Activated T-cell treated with anti-CD3 and anti-CD28 coated beads for 48 hours (primary cell): ENCODE measurements at places on chromosomes 2 and 18.

- no peak for DNase-seq
Observed at GRCh38 chr2:86234563-86235131, 35.4 kb downstream of the MRPL35 start.

DNA sequence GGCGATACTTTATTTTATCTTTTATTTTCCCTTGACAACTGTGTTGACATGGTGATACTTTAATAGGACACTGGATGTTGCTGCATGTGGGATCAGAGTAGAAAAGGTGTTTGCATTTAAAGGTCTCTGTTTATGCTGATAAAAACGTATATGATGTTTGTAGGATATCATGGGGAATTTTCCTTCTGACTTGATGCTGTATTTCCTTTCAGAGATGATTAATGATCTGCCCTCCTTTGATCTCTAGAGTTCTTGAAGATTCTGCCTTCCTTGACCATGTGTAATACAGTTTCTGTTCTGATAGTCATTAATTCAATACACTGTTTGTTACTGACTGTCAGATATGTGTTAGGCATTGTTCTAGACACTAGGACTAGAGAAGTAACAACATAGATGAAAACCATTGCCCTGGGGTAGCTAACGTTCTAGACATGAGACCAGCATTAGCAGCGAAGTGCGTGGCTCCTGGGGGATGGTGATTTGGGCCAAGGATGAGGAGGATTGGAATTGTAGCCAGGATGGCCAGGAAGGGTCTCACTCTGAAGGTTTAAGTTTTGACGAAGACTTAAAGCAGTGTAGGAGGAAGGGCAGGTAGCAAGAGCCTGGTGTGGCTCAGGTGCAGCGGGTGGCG is 2.8 kb downstream of the ATG4B start:
- DNase-seq: no peak

DNA sequence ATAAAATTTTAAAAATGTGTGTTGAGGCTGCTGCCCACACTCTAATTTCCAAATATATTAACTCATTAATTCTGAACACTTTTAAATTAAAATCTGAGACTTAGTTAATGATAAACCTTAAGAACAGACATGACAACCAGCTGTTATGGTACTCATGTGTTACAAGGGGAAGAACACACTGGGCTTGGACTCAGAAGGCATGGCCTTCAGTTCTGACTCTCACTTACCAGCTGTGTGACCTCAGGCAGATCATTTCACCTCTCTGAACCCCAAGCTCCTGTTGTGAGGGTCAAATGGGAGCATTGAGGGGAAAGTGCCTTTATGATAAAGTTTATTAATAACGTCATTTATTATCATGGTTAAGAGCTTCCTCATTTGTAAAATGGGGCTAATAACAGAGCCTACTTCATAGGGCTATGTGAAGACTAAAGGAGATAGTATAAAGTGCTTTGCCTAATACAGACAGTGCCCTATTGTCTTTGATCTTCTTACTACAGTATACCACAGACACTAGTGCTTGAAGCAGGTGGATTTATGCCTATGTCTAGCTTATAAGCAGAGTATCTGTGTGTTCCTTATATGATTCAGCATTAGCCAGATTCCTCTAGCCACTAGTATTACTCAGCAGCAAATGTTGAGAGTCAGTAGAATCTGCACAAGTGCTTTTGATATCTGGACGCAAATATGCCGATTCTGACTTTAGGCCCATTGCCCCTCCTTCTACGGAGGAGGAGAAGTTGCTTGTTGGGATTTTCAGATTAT is 99.6 kb downstream of the SGPP2 start:
- DNase-seq: no peak

GRCh38 chr2:64700133-64700809 is 46.6 kb upstream of the SERTAD2 start:
- DNase-seq: no peak

- no peak for DNase-seq
Observed at GRCh38 chr2:150508497-150509137, 21.1 kb upstream of the RND3 start.

DNA sequence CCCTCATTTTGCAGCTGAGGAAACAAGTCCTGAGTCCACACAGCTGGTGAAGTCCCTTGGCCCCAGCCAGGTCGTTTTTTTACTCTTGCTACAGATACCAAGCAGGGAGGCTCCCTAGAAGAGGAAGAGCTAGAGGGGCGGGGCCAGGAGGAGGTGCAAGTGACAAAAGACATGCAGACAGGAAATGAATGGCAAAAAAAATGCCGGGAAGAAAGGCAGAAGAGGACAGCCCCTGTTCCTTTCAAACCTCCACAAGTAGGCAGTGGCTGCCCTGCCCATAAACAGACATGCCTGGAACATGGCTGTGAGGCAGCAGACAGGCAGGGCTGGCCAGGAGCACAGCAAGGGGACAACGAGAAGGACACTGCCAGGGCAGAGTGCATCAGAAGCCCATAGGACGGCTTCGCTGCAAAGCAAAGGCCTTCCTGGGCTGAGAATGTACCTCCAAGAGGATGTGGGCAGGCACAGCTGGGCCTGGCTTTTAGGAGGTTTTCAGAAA is 108.7 kb downstream of the ZBTB7C start:
- no peak for DNase-seq

- DNase-seq: no peak
Observed at GRCh38 chr18:36522509-36522908, 225.0 kb downstream of the FHOD3 start.

GRCh38 chr2:204645018-204645773 is 99.9 kb downstream of the PARD3B start:
- no peak for DNase-seq

GRCh38 chr18:48320639-48320945 is 88.6 kb downstream of the ZBTB7C start:
- no peak for DNase-seq

DNA sequence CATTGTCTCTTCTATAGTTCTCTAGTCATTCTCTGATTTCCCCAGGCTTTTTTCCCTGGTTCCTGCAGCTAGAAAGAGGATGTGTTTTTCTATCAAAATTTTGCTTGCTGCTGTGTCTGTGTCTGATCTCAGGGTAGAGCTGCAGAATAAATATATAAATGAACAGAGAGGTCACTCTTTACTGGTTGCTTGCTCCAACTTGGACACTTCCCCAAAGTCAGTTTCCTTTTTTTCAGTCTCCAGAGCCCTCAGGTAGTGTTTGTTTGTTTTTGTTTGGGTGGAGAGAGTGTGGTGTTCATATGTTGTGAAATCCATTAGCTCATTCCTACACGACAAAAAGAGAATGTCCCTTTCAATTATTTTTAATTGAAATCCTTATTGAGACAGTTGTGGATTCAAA is 85.8 kb downstream of the CERS6 start:
- DNase-seq: no peak

- no peak for DNase-seq
Observed at GRCh38 chr2:16060125-16060935, 120.0 kb downstream of the MYCN start.

GRCh38 chr2:81550277-81550676 is 1245.7 kb upstream of the LRRTM1 start:
- DNase-seq: no peak

- no peak for DNase-seq
Observed at GRCh38 chr2:111675419-111676194, 208.4 kb downstream of the ANAPC1 start.

DNA sequence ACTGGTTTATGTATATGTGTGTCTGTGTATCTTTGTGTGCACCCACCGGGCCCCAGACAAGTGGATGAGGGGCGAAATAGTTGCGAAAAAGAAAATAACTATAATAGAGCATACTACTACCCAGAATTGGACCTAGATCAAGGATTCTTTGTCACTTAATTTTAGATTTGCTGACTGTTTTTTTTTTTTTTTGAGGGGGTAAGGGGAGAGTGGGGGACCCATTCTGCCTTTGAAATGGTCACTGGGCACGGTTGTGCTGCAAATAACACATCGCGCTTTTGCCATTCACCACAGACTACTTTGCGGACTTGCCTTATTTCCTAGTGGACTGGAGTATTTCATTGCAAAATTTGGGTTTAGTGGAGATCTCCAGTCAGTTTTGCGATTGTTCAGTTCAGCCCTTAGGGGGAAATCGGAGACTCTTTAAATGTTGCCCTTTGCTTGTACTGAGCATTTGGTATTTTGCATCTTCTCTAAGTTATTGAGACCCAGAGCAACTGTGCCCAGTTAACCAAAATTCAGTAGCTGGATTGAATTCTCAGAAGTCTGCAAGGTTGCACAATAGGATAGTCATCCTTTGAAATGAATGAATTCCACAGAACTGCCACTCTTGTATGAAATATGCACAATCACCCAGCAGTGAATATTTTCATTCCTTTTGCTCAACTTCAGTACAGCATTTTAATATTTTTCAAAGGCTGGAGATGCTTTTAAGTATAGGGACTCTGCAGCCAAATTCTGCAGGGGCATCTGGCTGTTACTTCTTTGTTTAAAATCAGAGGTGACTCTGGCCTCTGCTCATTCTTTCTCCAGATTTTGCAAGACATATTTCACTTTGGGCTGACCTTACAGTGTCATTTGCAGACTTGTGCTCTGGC is 2.9 kb downstream of the TRIB2 start:
- DNase-seq: no peak

GRCh38 chr2:237911363-237912017 is 52.1 kb downstream of the RAMP1 start:
- no peak for DNase-seq

DNA sequence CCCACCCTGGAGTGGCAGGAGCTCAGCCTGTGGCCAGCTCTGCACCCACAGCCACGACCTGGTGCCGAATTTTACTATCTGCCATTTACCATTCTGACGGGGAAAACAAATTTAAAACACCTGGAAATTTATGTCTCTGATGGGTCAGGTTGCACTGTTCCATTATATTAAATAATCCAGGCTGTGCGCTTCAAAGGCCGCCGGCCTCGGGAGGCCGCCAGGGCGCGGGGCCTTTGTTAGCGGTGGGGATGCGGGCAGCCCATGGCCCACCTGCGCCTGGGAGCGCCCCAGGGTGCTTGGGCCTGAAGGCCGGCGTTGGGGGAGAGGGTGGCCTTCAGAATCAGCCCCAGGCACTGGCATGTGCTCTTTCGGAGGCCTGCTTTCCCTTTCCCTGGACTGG is 276.9 kb downstream of the SRBD1 start:
- DNase-seq: no peak

DNA sequence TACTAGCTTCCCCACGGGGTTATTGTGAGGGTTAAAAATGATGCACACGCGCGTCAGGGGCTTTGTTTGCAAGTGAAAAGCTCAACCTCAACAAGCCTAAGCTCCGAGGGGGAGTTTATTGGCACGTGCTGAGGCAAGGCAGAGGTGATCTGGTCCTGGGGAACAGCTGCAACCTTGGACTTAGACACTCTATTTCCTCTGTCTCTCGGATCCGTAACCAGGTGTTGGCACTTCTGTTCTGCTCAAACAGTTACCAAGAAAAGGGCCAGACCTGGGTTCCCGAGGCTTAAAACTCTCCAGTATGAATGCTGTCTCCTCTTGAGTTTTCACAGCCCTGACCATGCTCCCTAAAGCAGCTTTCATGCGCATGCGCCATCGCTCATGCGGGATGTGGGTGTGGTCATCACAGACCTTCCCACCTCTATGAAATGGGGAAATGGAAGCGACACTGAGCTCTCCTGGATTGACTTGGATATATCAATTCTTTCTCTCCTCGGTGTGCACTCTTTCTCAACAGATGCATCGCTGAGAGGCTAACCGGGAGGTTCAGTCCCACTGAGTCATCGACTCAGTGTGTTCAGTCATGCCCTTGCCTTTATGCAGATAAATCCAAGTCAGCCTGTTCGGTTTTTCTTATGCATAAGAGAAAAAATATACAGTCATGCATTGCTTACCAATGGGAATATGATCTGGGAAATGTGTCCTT is 19.9 kb upstream of the RAB31 start:
- no peak for DNase-seq

- no peak for DNase-seq
Observed at GRCh38 chr2:207275779-207276178, 110.0 kb upstream of the KLF7 start.

- DNase-seq: no peak
Observed at GRCh38 chr2:160581035-160581434, 87.4 kb upstream of the RBMS1 start.

DNA sequence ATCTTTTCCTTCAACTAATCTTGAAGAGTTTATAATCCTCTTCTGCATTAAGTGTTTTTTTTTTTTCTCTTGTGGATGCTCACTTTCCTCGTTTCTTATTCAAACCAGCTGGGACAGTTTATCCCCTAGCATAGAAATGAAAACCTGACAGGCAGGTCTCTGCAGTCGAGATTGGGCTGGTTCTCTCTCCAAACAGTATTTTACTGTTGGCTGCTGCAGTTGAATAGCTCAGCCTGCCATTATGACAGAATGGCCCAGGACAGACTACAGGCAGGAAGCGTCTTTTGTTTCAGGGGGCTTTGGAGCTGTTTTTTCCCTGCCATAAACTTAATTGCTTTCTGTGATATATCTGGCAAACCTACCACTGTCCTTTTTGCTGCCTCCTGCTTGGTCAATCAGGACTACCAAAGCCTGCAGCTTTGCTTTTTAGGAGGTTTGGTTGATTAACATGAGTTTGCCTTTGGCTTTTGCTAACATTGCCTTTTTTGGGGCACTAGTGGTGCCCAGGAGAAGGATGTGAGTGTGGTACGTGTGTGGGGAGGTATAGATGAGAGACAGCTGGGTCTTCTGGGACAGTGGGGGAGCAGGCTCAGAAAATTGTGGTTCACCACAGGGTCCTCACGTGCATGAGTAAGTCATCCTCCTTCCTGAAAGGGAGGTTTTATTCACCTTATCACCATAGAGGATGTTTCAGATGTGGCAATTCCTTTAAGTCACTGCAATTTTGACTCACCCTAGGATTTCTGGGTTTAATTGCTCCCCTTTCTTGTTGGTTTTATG is 128.7 kb downstream of the LYPD6B start:
- peak; percentile 27 for DNase-seq

DNA sequence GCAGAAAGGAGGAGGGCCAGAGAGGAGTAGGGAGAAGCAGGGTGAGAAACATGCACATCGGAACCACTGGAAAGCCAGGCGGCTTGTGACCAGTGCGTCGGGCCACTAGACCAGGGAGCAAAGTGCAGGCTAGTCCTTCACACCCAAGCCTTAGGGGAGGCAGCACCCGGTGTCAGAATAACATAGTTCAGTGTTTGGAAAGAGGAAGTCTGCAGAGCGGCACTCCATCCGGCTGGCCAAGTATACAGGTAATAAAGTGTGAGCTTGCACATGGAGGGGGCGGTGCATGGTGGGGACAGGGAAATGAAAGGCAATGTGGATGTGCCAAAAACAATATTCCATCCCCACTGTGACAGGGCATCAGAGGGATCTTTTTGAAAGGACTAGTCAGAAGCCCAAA is 69.7 kb downstream of the ZNF521 start:
- DNase-seq: no peak
